ENCODE measurements at places on chromosomes 3 and 15.

DNA sequence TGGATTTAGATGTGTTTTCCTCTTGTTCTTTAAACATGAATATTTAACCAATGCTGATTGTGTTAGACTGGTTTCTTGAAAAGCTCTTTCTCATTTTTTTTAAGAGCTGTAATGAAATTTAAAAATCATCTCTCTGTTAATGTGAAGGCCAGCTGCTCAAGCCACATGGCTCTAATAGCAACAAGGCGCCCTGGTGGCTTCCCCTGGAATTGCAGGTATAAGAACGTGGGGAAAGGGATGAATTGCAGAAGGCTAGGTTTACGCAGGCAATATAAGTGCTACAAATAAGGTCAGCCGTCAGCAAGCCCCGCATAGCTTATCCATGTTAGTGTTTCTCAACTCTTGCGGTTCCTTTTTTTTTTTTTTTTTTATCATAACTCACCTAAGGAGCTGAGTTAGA lies 108.5 kb downstream of the SAMMSON start:
- DNase-seq = no peak

GRCh38 chr3:5002174-5002870 lies 23.1 kb downstream of the BHLHE40 start:
- DNase-seq = no peak

DNA sequence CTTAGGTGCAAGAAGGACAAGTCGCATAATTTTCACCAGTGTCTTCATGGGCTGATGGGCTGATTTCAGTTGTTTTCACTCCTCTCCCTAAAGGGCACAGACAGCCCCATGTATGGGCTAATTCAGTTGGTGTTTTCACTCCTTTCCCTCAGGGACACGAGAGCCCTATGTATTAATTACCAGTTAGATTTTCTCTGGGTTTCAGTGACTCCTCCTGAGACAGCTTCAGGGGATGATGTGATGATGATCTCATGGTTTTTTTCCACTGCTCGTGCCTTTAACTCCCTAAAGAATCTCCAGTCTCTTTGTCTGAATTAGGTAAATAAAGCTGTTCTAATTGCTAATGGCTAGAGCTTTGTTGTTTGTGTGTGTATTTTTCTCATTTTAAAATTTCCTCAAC lies 9.9 kb downstream of the RAMAC start:
- DNase-seq = no peak

DNA sequence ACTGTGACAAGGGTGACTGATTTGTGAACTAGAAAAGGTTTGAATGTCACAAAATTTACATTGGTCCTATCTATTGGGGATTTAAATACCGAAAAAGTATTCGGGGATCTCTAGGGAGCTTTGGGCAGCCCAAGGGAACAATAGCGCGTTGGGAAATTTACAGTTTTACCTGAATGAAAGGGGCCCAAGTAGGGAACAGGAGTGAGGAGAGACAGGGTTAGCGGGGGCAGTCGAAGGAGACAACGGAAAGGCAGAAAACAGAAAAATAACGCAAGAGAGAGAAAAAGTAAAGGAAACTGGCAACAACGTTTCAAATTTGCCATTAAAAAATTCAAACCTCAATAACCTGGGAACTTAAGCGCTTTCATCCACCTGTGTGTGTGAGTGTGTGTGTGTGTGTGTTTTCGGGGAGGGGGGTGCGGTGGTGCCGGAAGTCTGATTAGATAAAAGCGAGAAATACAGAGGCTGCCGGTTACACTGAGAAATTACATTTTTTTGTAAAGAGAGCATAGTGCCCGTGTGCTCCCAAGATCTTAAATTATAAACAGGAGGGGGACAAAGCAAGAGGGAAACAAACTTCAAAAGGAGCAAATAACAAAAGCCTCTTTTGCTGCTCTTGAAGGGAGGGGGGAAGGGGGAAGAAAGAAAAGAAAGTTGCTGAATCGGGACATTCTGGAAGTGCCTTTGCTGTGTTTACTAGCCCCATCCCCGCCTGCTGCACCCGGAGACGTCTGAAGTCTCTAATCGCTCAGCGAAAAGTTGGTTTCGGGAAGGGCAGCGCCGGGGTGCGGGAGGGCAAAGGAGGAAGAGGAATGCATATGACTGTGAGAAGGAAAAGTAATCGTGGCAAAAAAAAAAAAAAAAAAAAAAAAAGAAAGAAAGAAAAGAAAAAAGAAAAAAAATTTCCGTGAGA lies 721 bp upstream of the ZIC1 start:
- DNase-seq = no peak

DNA sequence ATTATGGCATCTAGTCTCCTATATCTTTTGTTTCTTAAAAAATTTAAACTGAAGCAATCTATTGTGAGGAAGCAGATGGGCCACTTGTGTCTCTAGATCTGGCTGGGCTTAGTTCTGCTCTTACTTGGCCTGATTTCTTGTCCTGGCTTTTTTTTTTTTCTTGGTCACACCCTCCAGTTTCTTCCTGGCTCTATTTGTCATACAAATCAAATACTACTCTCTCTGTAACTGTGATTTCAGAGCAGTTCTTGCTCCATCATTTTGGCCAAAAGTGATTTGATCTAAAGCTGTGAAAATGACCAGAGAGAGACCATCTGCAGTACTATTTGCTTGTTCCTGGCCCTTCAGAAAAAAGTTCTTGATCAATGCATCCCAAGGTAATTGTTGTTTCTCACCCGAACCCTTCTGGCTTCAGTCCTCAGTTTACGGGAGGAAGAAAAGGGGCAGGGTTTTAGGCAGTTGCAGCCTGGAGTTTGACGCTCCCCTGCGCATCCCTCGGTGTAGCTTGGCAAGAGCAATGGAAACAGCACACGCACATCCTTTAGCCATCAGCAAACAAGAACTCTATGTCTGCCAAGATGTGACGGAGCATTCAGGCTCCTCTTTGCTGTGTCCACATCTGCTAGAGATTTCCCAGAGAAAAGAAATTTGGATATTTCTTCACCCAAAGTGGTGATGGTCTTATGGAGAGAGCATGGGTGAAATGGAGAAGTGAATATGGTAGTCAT lies 31.6 kb downstream of the CHST2 start:
- no peak for DNase-seq

GRCh38 chr3:185896636-185897035 lies 41.2 kb downstream of the TRA2B start:
- DNase-seq = no peak

DNA sequence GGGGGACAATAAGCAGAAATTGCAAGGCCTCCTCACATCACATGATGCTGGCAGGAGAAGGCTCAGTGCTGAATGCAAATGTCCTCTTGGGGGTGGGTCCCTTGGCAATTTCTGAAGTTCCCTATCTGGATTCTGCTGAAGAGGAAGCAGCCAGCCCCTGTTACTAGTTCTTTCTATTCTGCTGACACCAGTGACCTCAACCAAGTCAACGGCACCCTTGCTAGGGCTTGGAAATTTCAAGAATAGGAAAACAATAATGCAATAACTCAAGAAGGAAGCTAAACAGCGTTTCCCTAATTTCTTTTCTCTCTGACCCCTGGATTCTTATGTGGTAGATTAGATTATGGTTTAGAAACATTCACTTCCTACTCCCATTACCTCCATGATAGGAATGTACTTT lies 46.2 kb upstream of the FOXP1 start:
- no peak for DNase-seq

- no peak for DNase-seq
Observed at GRCh38 chr15:60397772-60398445, at the start of gene ANXA2. Gene ANXA2, minus strand, starts transcription at chr15:60397986. Its CDS starts 11,911 bp downstream, at chr15:60386075.
